ENCODE measurements at places on chromosomes 11 and 22.

DNA sequence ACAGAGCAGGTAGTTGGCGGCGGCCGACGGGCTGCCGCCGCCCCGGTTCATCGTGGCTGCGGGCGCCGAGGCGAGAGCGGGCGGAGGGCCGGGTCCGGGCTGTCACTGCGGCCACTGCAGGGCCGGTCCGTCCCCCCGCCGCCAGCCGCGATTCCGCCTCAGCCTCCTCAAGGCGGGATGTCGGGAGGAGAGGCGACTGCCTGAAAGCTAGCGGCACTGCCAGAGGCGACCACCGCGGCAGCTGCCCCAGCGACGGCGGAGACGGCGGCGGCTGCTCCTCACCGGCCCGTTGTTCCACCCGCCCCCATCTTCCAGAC, 234 bp downstream of the SESN3 start:
- DNase-seq: no peak

GRCh38 chr11:44306918-44307244, 3.1 kb downstream of the ALX4 start:
- no peak for DNase-seq

- no peak for DNase-seq
Observed at GRCh38 chr11:128135451-128135850, 451.9 kb downstream of the ETS1 start.

GRCh38 chr11:65120831-65121230, 1.1 kb downstream of the FAU start:
- DNase-seq: no peak

DNA sequence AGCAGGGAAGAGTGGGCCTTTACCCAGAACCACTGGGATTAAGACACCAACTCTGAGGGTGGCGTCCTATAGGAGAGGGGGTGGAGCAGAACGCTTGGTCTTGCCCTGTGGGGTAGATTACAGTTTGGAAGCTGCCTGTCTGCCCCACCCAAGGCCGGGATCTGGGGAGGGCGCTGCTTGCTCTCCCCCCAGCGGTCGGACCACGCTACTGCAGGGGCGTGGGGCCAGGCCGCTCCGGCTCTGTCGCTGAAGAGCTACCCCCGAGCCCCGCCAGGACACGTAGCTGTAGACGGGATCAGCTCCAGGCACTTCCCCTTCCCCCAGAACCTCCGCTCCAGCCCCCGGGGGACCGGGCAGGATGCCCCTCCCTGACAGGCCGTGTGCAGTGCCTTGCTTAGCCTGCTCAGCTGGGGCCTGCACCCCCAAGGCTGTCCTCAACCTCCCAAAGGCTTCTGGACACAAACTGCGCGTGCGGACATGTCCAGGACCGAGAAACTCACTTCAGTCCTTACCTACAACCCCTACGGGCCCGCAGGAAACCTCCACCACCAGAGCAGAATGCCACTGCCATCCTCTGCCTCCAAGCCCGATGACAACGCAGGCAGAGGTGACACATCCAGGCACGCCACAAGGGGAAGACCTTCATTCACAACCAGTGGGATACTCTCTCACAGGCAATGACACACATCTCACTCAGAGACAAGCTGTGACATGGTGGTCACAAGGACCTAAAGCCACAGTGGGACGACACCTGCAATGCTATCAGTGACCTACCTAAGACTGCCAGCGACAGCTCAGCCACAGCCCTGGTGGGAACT, 3.6 kb downstream of the AHNAK start:
- DNase-seq: peak; percentile 57

- peak; percentile 88 for DNase-seq
Observed at GRCh38 chr11:33987975-33988580, 63.5 kb upstream of the CAPRIN1 start.

DNA sequence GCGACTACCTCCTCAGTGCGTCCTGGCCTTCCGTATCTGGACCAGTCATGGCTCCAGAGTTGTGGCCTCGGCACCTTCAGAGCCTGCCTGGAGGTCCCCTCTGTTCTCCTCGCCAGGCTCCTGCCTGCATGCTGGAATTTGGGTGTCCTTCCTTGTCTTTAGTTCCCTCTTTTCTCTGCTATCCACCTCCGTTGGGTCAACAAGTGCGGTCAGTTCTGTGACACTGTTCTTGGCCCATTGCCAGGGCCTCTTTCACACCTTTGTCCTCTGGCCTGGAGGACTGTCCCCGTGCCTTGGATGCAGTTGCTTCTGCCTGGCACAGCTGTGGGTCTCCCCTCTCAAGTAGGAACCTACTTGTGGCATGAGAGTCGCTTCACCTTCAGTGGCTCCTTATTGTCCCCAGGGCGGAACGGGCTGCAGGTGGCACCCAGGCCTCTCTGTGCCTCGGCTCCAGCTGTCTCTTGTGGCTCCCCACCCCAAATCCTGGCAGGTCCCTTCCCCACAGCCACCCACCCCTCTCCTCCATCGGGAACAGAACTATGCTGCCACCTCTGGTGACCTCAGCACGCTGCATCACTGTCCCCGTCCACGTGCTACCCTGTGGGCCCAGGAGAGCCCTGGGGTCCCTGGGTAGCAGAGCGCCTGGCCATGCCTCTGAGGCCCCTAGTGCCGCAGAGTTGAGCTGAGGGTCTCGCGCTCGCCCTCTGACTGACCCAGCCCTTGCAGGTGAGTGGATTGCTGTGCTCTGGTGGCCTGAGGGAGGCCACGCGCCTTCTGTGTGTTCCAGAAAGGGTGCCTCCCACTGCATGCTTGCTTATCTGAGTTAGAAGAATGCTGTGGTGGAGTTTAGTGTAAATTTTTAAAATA, 4.7 kb downstream of the DGCR8 start:
- DNase-seq: peak; percentile 29

- DNase-seq: no peak
Observed at GRCh38 chr11:5696210-5696609, 6.6 kb downstream of the TRIM22 start.

DNA sequence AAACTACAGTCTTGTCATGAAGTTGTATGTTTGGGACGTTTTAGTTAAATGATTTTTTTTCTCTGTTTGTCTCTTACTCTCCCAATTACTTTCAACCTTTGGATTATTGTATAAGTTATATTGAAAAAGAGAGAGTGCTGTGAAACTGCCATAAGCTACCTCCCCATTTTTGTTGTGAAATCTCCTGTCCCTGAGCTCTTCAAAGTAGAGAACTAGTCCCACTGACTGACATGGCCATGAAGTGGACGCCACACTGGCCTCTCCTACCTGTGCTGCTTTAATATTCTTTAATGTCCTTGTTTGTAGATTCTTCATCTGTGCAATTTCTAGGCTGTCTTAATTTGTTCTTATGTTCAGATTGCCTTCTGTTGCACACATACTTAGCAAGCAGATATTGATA, 56.3 kb downstream of the PPFIA1 start:
- DNase-seq: no peak

DNA sequence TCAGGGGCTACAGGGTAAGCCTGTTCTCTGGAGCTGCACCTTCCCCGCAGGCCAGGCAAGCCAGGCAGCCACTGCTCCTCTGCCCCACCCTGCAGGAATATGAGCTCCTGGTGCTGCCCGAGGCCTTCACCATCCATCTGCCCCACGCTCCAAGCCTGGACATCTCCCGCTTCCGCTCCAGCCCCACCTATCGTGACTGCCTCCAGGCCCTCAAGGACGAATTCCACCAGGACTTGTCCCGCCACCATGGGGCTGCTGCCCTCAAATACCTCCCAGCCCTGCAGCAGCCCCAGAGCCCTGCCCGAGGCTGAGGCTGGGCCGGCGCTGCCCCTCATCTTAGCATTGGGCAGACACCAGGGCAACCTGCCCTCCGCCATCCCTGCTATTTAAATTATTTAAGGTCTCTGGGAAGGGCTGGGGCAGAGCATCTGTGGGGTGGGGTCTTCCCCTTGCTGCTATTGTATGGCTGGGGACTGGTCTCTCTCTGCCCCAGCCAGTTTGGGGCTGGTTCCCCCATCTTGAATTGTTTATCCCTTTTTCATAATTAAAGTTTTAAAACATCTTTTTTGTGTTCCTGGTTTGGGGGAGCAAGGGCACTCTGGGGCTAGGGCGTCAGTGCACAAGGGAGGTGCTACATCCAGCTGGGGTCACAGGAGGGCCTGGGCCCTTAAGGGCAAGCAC, 6.2 kb downstream of the LARGE2 start:
- no peak for DNase-seq
